ENCODE measurements at places on chromosomes 6 and 20.

DNA sequence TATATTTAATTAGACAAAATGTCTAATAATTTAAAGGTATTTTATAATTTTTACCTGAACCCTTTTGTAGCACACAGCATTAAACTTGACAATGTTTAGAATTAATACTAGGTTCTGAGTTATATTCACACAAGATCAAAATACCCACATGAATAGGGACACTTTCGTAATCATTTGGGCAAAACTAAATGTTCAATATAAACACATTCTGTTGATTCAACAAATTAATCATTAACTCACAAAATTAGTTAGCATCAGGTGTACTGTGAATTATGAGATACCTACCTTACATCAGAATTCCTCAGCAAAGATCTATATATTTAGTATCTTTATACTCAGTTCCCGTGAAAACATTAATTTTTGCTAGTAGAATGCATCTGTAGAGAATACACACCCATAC is 481.5 kb upstream of the MANEA start:
- DNase-seq, result no peak

DNA sequence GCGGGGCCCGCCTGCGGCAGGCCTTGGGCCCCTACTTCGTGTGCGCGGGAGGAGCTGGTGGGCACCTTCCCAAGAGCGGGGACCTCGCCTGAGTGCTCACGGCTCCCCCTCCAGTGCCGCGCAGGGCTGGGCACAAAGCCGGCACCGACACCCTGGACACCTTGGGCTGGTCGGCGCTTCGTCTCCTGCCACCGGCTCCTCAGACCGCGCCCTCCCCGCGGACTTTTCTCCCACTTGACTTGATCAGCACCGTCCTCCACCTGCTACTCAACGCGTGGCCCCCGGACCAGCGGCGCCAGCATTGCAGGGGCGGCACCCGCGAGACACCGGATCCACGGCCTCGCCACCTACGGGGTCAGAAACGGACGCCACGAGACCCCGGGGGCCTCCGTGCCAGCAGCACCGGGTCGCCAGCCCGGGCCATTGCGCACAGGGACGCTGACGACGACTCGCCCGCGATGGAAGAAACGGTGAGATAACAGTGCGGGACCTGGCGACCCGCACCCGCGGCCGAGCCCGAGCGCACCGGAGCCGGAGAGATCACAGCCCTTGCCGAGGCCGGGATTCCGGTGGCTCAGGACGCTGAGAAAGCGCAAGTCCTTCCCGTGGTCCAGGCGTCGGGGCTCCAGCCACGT is 154.2 kb downstream of the DLL1 start:
- peak; percentile 85 for DNase-seq

GRCh38 chr6:73471686-73472290 is 10.3 kb downstream of the MTO1 start:
- DNase-seq, result no peak

DNA sequence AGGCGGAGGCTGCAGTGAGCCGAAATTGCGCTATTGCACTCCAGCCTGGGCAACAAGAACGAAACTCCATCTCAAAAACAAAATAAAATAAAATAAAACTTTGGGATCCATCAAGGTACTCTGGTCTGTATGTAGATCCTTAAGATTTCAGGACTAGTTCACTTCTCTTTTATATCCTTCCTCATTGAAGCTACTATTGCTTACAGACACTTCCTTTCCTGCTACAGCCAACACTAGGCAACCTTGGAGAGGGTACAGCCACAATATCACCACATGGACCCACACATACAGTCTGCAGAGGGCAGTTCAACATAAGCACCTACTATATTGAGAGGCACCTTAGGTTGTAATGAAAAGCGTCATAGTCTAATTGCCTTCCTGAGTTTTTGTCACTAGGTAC is 113.3 kb downstream of the ATXN1 start:
- no peak for DNase-seq

GRCh38 chr6:151018046-151018445 is 152.5 kb downstream of the MTHFD1L start:
- DNase-seq, result no peak

GRCh38 chr6:142374965-142375733 is 73.3 kb downstream of the ADGRG6 start:
- DNase-seq, result no peak

DNA sequence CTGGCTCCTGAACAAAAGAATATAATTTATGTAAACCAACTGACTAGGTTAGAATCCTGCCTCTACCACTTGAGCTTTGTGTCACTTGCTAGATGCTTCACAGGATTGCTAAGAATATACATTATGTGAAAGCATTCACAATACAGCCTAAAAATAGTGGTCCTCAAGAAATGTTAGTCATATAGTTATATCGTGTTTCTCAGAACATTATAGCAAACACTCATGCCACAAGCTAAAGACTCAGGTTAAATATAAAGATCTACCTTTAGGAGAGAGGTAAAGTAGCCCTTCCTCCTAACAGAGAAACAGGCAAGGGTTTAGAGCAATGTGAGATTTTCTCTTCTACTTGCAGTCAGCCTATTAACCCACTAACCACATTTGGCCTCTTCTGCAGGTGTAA is 17.8 kb upstream of the ALDH8A1 start:
- no peak for DNase-seq

DNA sequence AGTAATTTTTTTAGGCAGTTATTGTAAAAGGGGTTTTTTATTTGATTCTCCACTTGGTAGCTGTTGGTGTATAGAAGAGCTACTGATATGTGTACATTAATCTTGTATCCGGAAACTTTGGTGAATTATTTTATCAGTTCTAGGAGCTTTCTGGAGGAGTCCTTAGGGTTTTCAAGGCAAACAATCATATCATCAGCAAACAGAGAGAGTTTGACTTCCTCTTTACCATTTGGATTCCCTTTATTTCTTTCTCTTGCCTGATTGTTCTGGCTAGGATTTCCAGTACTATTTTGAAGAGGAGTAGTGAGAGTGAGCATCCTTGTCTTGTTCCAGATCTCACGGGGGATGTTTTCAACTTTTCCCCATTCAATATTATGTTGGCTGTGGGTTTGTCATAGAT is 28.0 kb upstream of the TNFAIP3 start:
- no peak for DNase-seq

- no peak for DNase-seq
Observed at GRCh38 chr6:7134999-7135745, 27.4 kb downstream of the RREB1 start.

DNA sequence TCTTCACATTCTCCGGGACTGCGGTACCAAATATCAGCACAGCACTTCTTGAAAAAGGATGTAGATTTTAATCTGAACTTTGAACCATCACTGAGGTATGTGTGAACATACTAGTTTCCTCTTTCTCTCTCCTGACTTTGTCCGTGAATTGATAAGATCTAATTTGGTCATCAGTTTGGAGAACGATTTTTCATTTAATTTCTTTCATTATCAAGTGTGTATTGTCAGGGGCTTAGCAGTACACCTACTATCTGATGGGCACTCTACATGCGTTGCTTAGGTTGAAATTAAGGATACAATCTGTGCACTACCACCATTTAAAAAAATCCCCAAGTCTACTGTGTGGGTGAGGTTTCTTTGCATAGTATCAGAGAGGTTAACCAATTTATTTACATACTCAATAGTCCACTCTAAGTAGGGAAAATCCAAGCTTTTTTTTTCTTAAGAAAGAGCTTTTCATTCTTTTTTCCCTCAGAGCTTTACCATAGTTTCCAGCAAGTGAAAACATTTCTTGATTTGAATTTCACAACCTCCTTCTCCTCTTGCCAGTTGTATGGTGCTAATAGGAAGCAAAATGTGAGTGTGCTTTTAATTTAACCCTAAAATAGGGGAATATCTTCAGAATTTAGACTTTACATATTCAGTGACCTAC is 105.4 kb upstream of the ESR1 start:
- DNase-seq, result no peak

DNA sequence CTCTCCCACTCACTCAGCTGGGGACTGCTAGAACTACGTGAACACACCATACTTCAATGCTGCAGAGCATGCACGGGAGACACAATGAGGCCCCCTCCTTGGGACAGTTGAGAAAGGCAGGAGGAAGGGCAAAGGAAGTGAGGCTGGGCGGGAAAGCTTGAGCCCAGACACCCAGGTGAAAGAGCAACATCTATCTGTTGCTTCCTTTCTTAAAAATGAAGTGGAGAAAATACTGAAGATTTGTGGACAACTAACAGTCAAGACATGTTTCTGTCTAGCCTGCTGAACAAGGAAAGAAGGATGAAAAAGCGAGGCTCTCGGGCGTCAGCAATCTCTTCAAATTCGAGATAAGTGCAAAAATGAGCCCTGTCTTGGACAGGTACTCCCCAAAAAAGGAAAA is 3.0 kb upstream of the NNAT start:
- no peak for DNase-seq

- no peak for DNase-seq
Observed at GRCh38 chr6:10302566-10303235, 112.2 kb downstream of the TFAP2A start.

GRCh38 chr6:6314596-6314995 is 5.9 kb downstream of the F13A1 start:
- no peak for DNase-seq

DNA sequence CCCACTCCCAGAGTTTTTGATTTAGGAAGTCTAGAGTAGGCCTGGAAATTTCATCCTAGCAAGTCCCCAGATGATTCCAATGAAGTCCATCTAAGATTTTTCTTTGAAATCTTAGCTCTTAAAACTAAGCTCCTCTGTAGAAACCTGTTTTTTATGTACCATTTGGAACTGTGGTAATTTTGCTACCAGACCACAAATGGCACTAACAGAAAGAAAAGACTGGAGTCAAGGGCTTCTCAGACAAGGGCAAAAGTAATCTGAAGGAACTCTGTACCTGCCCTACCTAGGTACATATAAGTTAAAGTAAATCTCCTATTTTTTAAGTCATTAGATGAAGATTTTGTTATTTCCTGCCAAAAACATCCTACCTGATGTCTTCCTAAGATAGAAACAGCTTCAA is 155.0 kb upstream of the HTR1E start:
- no peak for DNase-seq

DNA sequence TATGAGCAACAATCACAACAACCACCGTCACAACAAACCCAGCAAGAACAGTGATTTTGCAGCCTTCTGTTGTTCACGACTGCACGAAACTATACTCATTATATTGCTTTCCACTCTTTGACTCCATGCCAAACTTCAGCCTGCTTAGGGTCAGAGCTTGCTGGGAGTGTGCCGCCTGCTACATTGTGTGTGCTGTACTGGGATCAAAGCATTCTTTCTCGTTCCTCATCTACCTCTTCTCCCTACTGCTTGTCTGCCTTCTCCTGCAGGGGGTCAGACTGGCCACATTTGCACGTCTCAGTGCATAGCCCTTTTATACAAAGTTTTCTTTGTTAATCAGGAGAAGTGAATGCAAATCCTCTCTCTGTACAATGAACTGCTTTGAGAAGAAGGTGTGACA is 401.6 kb upstream of the CITED2 start:
- DNase-seq, result no peak

- no peak for DNase-seq
Observed at GRCh38 chr20:37973059-37973910, 60.0 kb downstream of the TTI1 start.

DNA sequence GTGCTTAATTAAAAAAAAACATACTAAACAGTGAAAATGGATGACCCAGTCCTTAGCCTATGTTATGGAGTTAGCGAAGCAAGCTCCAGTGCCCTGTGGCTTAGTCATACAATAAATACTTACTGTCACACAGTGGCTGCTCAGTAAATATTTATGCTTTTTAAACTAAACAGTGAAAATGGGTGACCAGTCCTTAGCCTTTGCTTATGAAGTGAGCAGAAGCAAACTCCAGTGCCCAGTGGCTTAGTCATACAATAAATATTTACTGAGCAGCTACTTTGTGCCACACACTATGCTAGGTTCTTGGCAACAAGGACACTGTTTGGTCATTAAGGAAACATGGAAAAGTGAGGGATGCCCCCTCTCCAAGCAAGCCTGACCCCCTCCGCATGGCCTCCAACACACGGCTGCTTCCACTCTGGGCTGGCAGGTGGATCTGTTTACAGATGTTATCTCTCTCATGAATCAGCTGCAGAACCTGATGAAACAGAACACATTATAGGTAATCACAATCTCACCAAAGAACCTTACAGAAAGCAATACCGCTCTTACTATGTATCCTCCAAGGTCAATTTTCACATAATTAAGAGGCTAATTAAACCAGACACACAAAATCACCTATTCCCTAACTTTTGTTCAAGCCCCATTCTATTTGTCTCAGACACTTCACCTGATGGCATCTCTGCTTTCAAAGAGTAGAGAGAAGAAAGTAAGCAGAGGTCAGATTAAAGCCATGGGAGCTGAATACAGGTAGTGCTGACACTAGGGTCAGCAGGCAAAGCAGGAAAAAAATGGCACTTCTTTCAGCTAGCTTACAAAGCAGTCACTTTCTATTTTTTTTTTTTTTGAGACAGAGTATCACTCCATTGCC is 27.3 kb downstream of the CDK5RAP1 start:
- no peak for DNase-seq

DNA sequence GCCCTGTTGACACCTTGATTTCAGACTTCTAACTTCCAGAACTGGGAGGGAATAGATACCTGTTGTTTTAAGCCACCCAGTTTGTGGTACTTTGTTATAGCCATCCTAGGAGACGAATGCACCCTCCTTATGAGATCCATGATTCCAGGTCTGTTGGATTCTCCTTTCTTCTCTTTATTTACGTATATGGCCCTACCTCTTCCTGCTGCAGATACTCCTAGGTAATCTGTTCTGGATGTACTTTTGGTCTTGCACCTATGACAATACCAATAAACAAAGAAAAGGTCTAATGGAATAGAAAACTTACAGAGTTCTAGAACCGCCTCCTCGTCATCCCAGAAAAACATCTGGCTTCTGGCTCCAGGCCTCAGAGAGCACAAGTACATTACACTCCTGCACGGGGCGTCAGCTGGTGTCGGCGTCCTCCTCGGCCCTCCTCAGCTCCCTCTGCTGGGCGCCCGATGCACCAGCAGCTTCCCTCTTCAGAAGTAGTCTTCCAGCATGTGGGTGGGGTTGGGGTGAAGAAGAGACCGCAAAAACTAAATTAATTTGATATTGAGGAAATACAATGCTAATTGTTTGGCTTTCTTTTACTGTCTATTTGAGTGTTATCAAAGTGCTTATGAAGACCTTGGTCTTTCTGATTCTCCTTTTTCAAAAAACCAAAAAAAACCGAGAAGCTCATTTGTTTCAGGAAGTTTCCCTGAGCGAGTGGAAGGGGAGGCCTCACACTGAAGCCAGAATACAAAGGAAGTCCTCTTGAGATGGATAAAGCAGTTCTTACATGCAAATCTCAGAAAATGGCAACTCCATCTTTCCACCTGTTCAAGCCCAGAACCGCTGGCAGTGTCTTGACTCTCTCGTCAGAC is 9.7 kb upstream of the ATXN1 start:
- DNase-seq, result peak; percentile 91

GRCh38 chr6:24426729-24427446 is 24.2 kb downstream of the MRS2 start:
- no peak for DNase-seq

DNA sequence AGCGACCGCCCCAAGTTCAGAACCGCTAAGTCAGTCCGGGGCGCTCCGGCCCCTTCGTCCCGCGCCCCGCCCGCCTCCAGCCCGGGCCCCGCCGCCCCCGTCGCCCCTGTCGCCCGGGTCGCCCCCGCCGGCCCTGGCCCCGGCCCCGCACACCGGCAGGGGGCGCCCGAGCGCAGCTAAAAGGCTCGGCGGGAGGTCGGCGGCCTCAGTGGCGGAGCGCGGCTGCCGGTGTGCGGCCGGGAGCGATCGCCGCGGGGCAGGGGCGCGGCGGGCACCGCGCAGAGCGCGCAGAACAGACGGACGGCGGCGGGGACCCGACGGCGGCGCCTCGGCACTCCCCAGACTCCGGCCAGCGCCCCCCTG is at the start of gene FNDC1:
FNDC1 (plus strand) TSS at position 208 of the 363 bp plus-strand sequence. CDS start 197 bp downstream, outside the sequence.
- DNase-seq, result peak; percentile 94

- no peak for DNase-seq
Observed at GRCh38 chr20:59204165-59204894, 40.7 kb downstream of the ZNF831 start.

- no peak for DNase-seq
Observed at GRCh38 chr6:164693944-164694343, 615.5 kb downstream of the C6orf118 start.

Measured in upper lobe of left lung (tissue), 6 donors.